ENCODE measurements at places on chromosomes 6 and 20. TPM values are rescaled to one million over a fixed set of nuclear protein-coding genes. Genes with fewer than 3 reads are reported as not detected.

Gene GSTA2
- total RNA-seq = not detected

Gene NFKBIL1
- total RNA-seq = 11.5 TPM

Gene RTN4IP1
- total RNA-seq = 21.5 TPM

Gene CDSN
- not detected for total RNA-seq

Gene CDC40
- 16.1 TPM for total RNA-seq

Gene PHF20
- total RNA-seq = 35.9 TPM

Gene HLA-DOB
- total RNA-seq = not detected

Gene DNAH8
- 0.03 TPM for total RNA-seq

Gene HLA-DPA1
- total RNA-seq = 28.8 TPM

Gene KAT14
- 10.7 TPM for total RNA-seq

Gene TPD52L1
- total RNA-seq = 64.0 TPM

Gene MLIP
- total RNA-seq = 397 TPM

Gene ALDH5A1
- 27.6 TPM for total RNA-seq

Gene IPCEF1
- total RNA-seq = 1.7 TPM

Gene FLRT3
- 0.05 TPM for total RNA-seq

Gene MLN
- not detected for total RNA-seq

Gene MYT1
- 0.11 TPM for total RNA-seq

Gene PDYN
- not detected for total RNA-seq

Gene RHAG
- total RNA-seq = 0.44 TPM

Gene CCN6
- not detected for total RNA-seq

Gene PROKR2
- not detected for total RNA-seq

Gene SIRPG
- not detected for total RNA-seq

Gene TDRD6
- 0.36 TPM for total RNA-seq

Gene CSNK2A1
- total RNA-seq = 122 TPM

Gene PIM1
- 28.9 TPM for total RNA-seq

Gene MYLK2
- 0.25 TPM for total RNA-seq

Gene DEFB132
- total RNA-seq = not detected

Gene TREM1
- total RNA-seq = 0.52 TPM

Gene SOBP
- total RNA-seq = 22.9 TPM

Gene NKAIN2
- 0.22 TPM for total RNA-seq

Gene PCK1
- 0.25 TPM for total RNA-seq

Gene NINL
- total RNA-seq = 1.8 TPM
